ENCODE measurements at places on chromosomes 4 and X.
A peak's percentile ranks its signal among the peaks of the same experiment; 100 is the strongest.

DNA sequence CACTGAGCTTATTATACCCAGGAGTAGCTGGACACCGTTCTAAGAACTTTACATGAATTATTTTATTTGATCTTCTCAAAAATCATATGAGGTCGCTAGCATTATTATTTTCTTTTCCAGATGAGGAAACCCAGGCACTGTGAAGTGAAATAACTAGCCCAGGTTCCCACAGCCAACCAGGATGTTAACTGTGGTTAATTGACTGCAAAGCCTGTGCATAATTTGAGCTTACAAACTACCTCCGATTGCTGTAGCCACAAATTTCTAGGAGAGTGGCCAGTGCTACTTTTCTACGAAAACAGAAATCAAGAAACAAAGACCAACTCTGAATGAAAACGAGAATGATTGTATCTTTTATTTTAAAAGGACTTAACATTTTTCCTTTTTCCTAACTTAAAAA, 27.2 kb downstream of the SPRY1 start:
- no peak for DNase-seq

- DNase-seq: peak; percentile 71
Measured at GRCh38 chrX:45824471-45824870, 623.8 kb upstream of the DIPK2B start.

GRCh38 chr4:145623831-145624230, 4.6 kb downstream of the MMAA start:
- no peak for DNase-seq

DNA sequence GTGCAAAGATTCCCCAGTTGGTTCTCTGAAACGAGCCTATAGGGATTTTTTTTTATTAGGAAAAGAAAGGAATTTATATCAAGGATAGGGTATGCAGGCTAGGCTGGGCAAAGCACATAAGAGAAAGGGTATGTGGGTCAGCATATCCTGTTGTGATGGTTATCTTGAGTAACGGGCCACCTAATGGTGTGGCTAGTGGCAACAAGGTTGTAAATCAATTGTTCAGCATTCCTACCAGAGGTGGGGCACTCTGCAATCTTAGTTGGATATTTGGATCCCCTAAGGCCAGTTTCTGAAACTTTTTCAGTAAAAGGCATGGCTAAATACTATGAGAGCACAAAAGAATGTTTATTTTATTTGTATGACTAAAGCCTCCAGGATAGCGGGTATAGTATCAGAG, 42.7 kb downstream of the DCAF12L1 start:
- DNase-seq: no peak

DNA sequence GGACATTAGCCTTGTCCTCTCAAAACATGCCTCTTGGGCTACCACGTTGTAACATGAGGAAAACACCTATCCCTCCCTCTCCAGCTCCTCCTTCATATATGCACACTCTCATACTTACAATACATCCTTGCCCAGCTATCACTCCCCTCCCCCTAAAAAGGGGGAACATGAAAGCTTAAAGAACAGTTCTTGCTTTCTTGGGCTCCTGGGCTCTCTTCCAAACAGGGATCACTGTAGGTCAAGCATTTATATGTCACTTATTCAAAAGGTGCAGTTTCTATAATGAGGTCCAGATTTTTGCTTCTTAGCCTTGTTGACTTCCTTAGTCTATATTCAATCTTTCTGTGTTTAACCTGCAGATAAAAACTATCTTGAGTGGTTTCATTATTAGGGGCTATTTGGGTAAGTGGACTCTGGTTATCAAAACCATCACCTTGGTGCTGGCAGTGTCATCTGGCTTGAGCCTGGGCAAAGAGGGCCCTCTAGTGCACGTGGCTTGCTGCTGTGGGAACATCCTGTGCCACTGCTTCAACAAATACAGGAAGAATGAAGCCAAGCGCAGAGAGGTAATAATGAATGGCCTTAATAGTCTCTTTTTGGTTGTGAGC, 119.4 kb downstream of the AKAP4 start:
- no peak for DNase-seq

- no peak for DNase-seq
Measured at GRCh38 chrX:147376601-147377422, 534.9 kb upstream of the FMR1 start.

GRCh38 chr4:134540588-134540987, 339.0 kb upstream of the PABPC4L start:
- DNase-seq: no peak

- no peak for DNase-seq
Measured at GRCh38 chr4:173191623-173192041, 23.0 kb downstream of the GALNT7 start.

GRCh38 chr4:93654211-93654610, 174.3 kb upstream of the ATOH1 start:
- DNase-seq: no peak

- no peak for DNase-seq
Measured at GRCh38 chr4:47106561-47106960, 75.2 kb downstream of the GABRB1 start.

- DNase-seq: no peak
Measured at GRCh38 chrX:109992203-109992602, 10.7 kb upstream of the TMEM164 start.

- no peak for DNase-seq
Measured at GRCh38 chr4:115834441-115834840, 721.0 kb upstream of the NDST4 start.

DNA sequence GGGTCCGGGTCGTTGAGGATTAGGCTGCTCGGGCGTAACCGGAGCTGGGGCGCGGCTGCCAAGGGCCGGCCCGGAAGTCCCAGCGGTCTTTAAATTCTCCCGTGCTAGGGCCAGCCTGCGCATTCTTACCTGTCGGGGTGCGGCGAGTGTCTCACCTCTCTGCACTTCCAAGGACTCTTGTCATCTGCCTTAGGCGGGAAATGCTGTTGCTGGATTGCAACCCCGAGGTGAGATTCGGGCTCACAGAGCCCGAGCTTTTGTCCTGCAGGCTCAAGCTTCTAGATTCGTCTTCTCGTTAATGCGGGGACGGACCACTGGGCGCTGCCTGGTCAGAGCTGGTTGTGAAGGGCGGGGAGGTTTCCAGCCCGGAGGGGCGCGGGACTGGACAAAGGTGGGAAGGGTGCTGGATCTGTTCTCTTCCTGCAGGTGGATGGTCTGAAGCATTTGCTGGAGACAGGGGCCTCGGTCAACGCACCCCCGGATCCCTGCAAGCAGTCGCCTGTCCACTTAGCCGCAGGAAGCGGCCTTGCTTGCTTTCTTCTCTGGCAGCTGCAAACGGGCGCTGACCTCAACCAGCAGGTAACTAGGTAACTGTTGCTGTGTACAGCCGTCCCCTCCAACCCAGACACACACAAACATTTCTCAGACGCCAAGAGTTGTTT, at the start of gene ANKRD37:
Gene ANKRD37 (plus strand): TSS at position 118 of the 662 bp plus-strand sequence. CDS start 83 bp downstream, at position 201.
- DNase-seq: no peak

- no peak for DNase-seq
Measured at GRCh38 chr4:108135549-108136209, 33.1 kb downstream of the LEF1 start.

DNA sequence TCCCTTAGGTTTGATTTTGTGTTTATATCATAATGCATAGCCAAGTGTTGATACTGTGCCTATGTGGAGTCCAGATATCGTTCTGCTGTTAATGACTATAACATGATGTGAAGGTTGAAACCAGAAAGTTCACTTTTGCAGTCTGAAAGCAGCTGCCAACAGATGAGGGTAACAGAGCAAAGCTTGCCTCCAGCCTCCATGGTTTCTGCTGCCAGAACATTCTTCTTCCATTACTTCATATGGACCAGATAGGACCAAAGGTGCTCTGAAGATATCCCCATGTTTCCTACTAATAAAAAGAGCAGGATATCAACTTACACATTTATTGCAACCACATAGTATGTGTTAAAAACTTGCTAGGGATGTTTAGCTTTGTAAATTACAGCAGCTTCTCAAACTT, 394.1 kb downstream of the SPRY1 start:
- no peak for DNase-seq

DNA sequence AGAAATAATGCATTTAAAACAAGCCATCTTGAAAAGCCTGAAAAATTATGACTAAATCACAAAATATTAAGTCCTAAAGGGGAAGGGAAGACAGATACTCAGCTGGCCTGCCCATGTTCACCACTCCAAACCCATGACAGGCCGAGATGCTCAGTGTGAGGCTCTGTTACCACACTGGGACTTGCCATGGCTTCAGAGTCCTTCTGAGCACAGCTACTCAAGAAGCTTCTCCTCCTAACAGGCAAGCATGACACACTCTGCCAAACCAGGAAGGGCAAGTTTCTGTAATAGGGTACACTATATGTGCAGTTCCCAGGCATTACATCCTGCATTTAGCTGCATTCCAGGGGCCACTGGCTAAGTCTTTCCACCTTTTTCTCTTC, 34.0 kb upstream of the CYBB start:
- peak; percentile 30 for DNase-seq

DNA sequence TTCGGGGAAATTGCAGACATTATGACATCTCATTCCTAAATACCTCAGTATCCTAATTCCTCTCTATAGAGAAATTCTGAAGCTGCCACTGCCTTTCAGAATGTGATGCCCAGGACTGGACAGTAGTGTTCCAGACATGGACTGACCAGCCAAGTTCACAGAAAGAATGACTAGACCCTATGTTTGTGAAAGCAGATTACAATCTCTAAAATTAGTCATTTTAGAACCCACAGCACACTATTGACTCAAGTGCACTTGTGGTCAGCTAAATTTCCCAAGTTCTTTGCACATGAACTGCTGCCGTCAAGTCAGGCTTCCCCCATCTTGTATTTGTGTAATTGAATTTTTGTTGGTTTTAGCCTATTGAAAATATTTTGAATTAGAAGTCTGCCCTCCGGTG, 81.0 kb upstream of the ESX1 start:
- no peak for DNase-seq

DNA sequence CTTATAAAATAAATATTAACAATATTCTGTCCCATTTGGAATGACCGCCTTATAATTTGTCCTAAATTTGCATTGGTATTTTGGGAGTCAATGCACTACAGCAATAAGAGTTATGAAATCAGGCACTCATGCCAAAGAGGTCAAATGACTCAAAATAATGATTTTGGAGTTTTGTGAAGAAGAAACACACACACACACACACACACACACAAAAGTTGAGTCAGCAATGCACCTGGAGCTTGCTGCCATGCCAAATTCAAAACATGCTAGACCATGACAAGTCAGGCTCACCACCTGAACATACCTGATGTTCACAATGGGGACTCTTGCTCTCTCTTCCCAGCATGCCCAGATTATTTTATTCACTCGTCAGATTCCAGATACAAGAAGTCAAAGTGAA, 56.7 kb downstream of the PROM1 start:
- no peak for DNase-seq

DNA sequence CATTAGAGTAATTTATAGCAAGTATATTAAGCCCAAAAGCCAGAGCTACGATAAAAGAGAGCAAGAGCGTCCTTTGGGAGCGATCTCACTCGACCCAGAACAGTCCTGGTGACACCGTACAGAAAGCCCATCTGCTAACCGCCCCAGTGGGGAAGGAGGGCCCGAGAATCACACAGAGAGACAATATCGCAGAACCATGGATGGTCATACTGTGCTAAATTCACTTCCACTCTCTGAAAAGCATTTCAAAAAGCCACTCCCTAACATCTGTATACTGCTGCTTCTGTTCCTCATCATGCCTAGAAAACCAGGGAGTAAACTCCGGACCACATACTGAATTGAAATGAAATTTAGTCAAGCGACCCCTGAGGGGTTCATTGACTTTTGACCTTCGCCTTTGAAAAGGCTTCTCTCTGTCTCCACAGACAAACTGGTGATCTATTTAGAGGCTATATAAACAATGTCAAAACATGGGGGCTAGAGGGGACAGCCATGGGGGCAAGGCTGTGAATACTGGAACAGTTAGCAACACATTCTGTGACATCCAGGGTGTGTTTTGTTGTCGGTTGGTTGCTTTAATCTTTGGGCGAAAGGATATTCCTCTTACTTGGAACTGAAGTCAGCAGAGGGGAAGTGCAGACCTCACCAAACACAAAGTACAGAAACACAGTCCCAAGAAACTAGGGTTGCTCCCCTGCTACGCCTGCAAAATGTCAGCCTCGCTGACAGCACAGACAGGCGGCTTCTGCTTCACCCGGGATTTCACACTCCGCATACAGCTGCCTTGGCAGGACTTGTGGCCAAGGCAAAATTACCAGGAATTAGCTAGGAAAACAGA, 129.0 kb upstream of the RASGEF1B start:
- DNase-seq: no peak

DNA sequence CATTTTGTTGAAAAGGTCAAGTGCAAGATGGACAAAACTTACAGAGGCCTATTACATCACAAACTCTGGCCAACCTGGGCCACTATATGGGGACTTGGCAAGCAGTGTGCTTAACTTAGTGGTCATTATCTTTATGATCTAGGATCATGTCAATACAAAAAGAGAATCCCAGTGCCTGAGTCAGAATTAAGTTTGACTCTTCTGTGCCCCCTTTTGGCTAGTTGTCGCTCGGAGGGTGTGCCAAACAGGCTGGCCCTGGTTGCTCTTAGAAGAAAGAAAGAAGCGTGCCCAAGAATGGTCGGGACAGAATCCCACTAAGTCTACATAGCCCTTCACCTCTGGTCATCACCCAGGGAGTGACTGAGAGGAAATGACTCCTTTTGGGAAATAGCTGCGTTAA, 100.1 kb downstream of the EIF4E start:
- peak; percentile 51 for DNase-seq

GRCh38 chrX:130626521-130626920, 224.7 kb downstream of the RBMX2 start:
- no peak for DNase-seq

GRCh38 chr4:157293673-157294072, 73.1 kb downstream of the GRIA2 start:
- no peak for DNase-seq

DNA sequence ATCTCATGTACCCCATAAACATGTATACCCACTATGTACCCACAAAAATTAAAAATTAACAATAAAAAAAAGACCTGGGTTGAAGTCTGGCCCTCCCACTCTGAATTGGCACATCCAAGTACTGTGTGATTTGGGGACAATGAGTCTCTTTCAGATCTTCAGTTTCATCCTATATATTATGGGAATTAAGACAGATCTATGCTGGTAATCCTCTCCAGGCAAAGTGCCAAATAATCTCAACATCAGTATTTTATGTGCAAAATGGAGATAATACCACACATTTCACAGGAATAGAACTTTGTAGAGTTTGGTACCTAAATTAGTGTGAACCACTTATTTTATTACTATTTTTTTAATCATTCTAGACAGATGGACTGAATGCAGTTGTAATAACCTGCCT, 11.0 kb upstream of the SCD5 start:
- no peak for DNase-seq

- no peak for DNase-seq
Measured at GRCh38 chr4:118834070-118834469, 1.9 kb downstream of the SEC24D start.

DNA sequence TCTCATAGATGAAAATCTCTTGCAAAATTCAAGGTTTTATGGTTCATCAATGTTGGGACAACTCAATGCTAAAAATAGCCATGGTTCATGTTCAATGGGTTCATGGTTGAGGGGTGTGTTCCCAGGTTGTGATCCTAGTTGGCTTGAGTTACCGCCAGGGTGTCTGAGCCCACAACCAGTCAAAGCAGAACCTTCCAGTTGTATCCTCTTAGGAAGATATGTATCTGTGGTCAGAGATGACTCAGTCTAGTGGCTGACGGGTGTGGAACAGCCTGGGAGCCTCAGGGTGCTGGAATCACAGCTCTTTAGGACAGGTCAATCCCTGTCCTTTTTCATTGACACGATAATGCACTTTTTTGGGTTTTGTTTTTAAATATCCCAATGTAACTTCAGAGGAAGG, 192.3 kb upstream of the NR3C2 start:
- no peak for DNase-seq

- DNase-seq: no peak
Measured at GRCh38 chr4:169202145-169202699, 68.5 kb downstream of the SH3RF1 start.

GRCh38 chr4:81564025-81564424, 92.3 kb upstream of the RASGEF1B start:
- no peak for DNase-seq
